ENCODE measurements at places on chromosomes 5 and 9.

DNA sequence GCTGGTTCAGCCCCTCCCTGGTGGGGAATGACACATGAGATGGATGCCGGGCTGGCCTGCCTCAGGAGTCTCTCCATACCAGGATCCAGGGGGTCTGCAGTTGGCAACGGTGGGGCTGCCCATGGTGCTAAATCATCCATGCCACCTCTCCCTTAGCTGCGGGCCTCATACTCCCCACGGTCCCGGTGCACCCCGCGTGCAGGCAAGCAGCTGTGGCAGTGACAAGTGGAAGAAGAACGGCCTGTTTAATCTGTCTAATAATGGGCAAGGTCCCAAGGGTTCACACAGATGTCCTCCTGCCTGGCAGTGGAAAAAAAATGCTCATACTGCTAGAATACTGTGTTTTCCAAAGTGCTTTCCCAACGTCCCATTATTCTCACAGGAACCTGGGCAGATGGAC, 196.9 kb upstream of the PANK3 start:
- no peak for ATAC-seq

DNA sequence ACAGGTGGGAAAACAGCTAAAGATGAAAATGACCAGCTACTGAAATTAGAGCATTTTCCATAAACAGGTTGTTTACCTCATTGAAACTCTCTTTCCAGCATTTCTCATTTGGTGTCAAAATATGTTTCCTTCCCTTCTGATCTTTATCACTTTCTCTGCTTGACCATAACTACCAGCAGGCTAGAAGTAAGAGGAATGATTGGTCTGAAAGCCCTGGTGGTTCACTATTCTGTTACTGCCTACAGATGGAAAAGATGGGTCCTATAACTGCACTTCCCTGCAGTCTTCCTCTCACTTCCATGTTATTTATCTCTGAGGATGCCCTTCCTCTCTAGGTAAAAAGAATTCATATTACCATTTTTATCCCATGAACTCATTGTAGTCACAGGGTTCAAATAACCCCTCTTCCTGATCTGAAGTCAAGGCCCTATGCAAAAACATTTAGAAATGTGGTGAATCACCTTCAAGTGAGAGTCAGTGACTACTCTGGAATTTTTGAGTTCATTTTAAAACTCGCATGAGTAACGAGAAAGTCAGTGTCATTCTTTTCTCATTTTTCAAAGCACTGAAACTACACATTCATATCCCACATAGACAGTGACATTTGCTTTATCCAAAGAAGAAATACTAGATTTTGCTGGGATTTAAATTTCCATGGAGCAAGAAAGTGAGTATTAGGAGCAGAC, 51.7 kb downstream of the ZNF474 start:
- ATAC-seq, result peak; percentile 41

DNA sequence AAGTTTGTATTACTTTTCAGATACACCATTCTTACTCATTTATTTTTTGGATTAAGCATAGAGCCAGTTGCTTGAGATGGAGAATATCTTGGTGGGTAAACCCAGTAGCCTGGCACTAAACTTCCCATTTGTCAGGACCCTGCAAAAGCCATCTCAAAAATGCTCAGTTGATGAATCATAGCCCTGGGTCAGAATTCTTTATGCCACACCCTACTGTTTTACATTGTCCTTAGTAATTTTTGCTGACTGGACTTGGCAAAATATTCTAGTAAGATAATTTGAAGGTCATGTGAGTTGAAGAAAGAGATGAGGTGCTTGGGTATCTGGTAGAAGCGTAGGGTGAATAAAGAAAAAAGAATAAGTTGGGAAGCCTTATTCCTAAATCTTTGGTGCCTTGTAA, 50.7 kb downstream of the C7 start:
- ATAC-seq, result no peak

DNA sequence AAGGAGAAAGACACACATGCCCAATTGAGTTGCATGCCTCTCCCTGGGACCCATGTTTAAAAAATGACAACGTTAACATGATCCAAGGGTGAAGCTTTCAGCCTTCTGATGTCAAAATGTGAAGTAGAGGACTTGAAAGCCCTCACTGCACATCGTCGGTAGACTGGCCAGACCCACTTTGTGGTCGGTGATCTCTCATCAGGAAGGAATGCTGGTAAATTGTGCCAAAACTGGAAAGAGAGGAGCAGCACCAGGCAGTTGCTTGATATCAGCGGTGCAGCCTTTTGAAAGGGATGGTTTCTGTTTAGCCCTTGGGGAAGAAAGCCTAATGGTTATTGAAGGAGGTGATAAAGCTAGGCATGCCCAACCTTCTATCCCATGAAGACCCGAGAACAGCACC, 125.3 kb upstream of the MARCHF11 start:
- ATAC-seq, result no peak

- ATAC-seq, result no peak
Observed at GRCh38 chr9:25048098-25048724, 502.5 kb upstream of the IZUMO3 start.

- no peak for ATAC-seq
Observed at GRCh38 chr5:58911270-58911669, 328.4 kb downstream of the RAB3C start.

DNA sequence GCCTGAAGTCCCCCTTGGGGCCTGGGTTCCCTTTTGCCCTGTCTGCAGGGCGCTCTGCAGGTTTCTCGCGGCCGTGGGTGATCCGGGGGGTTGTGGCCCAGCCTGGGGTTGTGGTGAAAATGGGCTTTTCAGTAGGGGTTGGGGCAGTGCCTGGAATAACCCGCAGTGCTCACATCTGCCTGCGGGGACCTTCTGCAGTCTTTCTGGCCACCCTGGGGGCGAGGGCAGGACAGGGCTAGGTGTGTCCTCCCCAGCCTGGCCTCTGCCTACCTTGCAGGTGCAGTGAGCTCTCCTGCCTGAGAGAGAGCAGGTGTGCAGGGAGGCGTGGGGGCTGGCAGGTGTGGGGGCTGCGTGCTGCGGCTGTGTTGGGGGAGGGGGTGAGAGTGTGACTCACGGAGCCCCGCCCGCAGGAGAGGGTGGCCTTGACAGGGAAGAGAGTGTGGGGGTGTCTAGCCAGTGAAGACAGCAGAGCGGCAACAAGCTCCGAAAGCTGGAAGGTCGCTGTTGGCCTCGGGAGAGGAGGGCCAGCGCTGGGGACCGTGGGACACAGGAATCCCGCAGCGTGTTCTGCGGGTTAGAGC, 131.4 kb downstream of the MRPL36 start:
- peak; percentile 20 for ATAC-seq

GRCh38 chr9:19156805-19157204, 29.5 kb upstream of the PLIN2 start:
- ATAC-seq, result no peak

DNA sequence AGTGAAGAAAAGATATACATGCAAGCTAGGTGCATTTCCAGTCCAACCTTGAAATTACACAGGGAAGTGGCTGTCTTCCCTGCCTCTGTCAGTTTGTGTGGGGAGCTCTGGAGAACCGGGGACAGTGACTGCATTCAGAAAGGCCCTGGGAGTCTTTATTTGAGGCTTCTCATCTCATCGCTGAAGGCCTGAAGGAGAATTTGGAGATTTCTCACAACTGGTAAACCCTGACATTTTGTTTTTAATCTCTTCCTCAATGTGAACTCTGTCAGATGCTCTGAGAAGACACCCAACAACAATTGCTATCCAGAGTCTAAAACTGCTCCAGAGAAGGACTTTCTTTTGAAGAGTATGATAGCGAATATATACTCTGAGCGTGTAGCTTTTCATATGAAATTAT, 33.0 kb downstream of the MACIR start:
- no peak for ATAC-seq

DNA sequence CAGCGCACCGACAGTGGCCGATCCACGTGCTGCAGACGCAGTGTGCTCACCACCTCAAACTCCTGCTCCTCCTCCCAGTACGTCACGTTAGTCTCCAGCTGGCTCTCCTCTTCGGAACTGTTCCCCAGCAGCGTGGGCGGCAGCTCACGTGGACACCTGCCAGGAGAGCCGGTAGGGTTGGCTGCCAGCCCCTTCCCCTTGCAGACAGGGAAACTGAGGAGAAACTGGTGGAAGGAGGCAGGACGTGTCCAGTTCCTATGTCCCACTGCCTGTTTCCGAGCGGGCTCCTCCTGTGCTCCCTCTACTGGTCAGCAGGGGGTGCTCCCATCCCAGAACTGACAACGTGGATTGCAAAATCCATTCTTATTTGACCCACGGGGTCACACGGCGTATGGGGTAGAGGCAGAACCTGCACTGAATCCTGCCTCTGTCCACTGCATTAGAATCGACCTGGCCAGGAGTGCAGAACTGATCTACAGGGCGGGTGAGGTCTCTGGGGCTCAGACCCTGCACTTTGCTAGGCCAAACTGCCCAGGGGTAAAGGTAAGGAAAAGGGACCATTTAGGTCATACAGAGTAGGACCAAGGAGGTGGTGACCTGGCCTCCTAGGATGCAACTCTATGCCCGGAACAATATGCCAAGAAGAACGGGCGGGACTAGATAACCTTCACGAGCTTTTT, 25.7 kb downstream of the PDGFRB start:
- no peak for ATAC-seq

- no peak for ATAC-seq
Observed at GRCh38 chr5:68316469-68316868, 100.9 kb downstream of the PIK3R1 start.

DNA sequence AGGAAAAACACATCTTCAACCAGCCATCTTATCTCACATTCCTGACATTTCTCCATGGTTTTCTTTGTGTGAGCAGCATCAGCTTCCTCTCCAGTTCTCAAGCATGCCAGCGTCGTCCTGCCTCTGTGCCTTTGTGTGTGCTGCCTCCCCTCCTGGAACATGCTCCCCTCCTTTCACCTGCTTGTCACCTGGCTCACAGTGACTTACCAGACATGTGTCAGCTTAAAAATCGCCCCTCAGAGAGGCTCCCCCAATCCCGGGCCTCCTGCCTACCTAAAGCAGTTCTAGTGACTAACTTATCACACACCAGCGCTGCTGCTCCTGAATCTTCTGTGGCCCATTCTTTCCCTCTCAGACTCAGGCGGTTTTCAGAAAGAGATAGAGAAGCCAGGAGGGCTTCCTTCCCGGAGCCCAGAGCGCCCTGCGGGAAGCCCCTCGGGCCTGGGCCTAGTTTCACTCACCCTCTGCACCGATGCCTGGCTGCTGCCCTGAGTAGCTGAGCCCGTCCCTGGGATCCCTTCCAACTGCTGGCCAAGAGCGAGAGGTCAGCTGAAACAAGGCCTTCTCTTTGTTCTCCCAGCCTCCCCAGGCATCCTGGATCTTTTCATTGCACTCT, 51.1 kb upstream of the MVB12B start:
- no peak for ATAC-seq

All from activated CD4-positive, CD25-positive, alpha-beta regulatory T cell treated with anti-CD3 and anti-CD28 coated beads, Interleukin-2, amount 50 U/mL, for 24 hours (primary cell).